Pulmonary artery endothelial cell (primary cell): ENCODE measurements at places on chromosomes 4 and X.

DNA sequence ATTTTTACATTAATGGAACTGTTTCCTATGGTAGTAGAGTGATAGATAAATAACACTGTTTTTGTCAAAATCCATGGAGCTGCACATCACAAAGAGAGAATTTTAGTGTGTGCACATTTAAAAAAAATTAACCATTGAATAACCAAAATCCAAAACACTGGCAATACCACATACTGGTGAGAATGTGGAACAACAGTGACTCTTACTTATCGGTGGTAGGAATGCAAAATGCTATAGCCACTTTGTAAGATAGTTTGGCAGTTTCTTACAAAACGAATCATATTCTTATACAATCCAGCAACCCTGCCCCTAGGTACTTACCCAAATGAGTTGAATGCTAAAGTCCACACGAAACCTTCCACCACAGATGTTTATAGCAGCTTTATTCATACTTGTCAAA lies 229.6 kb upstream of the GPR101 start:
- DNase-seq = no peak

DNA sequence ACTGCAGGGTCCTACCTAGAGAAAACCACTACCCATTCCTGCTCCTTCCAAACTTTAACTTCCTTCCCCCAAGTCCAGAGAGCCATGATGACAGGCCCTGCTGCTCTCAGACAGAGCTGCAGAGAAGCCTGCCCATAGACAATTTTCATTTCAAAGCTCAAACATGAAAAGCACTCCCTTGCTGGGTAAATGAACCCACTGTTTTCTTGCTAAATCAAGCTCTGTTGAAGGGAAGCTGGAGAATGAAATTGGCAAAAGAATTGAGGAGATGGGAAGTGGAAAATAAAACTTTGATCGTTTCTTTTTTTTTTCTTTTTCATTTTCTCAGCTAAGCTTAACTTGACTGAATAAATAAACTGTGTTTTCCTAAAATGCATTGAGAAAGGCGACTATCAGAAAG lies 331.1 kb upstream of the CPEB2 start:
- no peak for DNase-seq

DNA sequence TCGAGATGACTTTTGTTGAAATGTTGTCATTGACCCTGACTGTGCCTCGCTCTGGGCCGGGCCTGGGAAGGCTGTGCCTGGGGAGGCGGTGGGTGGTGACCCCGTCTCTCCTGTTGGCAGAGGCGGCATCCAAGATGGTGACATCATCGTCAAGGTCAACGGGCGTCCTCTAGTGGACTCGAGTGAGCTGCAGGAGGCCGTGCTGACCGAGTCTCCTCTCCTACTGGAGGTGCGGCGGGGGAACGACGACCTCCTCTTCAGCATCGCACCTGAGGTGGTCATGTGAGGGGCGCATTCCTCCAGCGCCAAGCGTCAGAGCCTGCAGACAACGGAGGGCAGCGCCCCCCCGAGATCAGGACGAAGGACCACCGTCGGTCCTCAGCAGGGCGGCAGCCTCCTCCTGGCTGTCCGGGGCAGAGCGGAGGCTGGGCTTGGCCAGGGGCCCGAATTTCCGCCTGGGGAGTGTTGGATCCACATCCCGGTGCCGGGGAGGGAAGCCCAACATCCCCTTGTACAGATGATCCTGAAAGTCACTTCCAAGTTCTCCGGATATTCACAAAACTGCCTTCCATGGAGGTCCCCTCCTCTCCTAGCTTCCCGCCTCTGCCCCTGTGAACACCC lies 36.4 kb downstream of the HTRA3 start:
- DNase-seq = no peak

DNA sequence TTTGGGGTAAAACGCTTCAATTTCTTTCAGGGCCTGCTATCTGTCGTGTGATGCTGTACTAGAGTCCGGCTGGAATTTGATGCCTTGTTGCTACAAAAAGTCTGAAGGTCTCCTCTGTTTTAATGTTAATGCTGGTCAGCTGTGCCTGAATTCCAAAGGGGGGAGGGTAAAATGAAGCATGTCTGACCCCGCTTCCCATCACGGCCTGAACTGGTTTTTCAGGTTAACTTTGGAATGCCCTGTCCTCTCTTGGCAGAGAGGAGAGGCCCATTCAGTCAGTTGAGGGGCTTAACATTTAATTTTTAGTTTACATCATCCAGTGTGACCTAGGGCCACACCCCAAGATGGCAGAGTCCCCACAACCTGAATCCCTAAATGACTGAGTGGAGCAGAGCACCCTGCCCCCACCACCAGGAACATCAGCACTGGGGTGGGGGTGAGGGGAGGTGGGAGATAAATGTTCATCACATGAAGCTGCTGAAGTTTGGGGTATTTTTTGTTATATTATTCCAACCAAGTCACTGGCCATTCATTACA lies 47.9 kb upstream of the GPR78 start:
- DNase-seq = no peak

DNA sequence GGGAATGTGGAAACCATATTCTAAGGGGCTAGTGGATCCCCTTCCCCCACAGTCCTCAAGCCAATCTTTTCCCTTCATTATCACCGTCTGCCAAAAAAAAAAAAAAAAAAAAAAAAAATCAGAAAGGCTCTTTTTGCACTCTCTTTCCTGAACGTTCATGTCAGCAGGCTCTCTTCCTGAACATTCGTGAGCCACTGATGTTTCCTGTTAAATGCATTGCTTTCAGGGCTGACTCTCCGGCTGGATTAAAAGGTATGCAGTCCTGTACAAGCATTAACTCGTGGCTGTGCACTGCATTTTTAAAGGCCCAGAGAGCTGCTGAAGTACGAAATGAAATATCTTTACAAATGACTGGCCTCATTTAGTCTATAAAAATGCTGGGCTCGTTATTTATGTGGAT lies 34.0 kb upstream of the TSPAN5 start:
- DNase-seq = peak; percentile 63

DNA sequence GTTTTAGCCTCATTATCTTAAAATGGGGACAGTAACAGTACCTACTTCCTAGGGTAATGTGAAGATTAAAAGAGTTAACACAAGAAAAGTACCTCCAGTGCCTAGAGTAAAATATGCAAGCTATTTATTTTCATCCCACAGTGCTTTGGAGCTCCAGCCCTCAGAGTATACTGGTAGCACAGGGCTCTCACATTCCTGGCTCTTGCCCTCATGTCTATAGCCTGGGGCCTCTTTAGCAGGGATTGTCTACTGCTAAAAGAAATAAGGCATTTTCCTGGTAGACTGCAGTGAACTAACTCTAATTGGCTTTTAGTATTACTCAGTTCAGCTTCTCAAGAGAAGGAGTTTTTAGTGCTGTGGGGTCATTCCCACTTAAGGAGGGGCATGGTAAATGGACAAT lies 60.8 kb downstream of the RRAGB start:
- DNase-seq = no peak

DNA sequence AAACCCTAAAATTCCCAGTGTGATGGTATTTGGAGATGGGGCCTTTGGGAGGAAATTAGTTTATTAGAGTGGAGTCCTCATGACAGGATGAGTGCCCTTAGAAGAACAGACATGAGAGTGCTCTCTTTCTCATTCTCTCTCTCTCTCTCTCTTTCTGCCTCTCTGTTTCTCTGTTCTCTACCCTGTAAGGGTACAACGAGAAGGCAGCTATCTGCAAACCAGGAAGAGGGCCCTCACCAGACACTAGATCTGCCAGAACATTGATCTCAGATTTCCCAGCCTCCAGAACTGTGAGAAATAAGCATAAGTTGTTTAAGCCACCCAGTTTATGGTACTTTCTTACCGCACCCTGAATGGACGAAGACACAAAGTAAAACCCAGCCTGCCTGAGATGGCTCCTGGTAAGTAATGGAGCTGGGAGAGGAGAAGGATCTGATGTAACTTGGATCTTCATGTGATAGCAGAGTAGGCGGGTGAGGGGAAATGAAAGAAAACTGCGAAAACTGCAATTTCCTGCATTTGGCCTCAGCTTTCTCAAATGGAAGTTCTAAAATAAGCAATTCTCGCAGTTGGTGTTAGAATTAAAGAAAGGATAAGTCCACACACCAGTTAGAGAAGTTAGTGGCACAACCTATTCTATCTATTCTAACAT lies 8.7 kb upstream of the CDS1 start:
- DNase-seq = no peak

DNA sequence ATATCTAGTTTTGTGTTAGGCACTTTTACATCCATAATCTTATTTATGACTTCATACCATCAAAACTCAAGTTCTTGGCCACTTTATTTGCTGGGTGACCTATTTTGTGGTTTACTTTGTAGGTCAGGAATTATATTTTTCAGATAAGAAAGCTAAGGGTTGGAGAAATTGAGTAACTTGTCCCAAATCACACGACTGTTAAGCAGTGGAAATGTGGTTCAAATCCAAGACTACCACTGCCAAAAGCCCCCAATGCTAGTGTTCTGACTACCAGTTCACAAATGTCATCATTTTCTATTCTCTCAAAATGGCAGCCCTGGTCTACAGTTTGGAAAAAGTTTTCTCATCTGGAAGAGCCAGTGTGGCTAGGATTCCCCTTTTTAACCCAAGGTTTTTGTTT lies 74.6 kb downstream of the OPHN1 start:
- no peak for DNase-seq

DNA sequence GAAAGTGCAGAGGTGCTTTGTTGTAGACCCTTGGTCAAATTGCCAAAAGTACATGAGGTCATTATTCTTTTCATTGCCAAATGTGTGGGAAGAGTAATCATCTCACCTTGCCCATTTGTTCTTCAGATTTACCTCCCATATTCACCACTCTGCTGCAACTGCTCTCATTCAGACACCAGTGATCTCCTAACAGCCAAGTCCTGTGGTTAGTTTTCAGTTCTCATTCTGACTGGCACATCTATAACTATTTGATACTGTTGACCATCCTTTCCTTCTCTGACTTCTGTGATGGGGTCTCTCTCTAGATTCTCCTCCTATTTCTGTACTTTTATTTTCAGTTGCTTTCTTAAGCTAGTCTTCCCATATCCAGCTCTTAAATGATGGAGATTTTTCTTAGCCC lies 39.8 kb downstream of the GRIA3 start:
- no peak for DNase-seq

GRCh38 chr4:42489095-42489494 lies 91.8 kb downstream of the SHISA3 start:
- DNase-seq = no peak

GRCh38 chrX:72630185-72630584 lies 57.5 kb upstream of the HDAC8 start:
- DNase-seq = no peak

DNA sequence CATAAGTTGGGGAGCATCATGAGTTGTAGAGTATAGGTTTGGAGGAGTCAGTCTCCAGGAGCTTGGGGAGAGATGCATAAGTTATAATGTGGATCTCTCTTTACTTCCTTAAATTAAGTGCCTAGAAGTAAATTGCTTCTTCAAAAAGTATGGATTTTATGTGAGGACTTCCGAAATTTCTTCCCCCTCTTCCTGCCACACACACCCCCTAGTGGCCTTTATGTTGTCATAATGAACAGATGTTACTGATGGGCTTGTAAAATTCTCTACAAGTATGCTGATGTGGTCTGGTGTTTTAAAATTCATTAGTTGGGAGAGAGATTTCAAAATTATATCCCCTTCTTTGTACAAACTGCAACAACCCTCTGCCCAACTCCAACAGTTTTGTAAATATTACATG lies 2.3 kb upstream of the METTL14 start:
- no peak for DNase-seq

DNA sequence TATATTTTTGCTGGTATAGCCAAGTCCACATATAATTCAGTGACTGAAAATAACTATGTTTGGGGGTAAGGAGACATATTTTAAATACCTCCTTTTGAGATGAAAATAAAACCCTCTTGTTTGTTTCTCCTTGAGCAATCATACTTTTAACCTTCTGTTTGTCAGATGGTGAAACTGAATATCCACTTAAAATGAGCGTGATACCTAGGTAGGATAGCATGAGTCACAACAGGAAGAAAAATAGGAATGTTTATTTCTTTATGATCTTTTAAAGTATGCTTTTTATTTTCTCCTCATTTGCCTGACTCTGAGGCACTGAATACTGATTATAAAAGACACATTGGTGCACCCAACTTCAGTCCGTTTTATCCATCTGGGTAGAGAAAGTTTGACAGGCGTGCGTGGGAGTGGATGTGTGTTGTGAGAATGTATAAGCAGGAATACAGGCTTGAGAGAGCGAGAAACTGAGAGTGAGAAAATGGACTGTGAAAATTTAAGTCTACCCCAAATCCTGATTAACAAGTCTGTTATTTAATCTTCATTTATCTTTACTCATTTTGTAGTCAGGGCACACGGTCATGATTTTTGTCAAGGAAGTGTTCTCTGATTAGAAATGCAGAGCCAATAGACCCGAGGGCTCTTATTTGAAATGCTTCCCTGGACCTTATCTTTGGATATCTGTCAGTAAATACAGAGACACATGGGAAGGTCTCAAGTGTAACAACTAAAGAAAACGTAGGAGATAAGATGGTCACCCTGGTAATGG lies 62.1 kb upstream of the ANTXR2 start:
- no peak for DNase-seq

GRCh38 chrX:27619459-27619858 lies 29.3 kb downstream of the DCAF8L2 start:
- peak; percentile 80 for DNase-seq

GRCh38 chrX:8846266-8846665 lies 45.1 kb upstream of the FAM9A start:
- DNase-seq = no peak

- no peak for DNase-seq
Measured at GRCh38 chr4:81093720-81094401, 63.4 kb downstream of the BMP3 start.

DNA sequence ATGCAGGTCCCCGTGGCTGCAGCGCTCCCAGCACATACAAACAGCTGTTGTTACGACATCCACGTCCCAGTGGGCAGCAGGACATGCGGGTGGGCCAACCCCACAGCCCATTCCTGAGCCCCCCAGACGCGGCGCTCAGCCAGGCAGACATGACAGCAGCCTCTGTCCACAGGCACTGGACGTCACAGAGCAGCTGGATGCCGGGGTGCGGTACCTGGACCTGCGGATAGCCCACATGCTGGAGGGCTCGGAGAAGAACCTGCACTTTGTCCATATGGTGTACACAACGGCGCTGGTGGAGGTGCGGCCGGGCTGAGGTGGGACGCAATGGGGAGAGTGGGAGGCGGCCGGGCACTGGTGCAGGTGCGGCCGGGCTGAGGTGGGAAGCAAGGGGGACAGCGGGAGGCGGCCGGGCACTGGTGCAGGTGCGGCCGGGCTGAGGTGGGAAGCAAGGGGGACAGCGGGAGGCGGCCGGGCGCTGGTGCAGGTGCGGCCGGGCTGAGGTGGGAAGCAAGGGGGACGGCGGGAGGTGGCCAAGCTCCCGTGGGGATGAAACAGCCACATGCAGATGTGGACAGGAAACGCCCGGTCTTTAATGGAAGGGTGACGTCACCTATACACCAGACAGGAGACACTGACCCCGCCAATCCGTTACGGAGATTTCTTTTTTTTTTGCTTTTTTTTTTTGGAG lies 9.4 kb downstream of the PLCXD1 start:
- DNase-seq = no peak

- DNase-seq = no peak
Measured at GRCh38 chr4:139050446-139050845, 34.9 kb downstream of the NOCT start.

DNA sequence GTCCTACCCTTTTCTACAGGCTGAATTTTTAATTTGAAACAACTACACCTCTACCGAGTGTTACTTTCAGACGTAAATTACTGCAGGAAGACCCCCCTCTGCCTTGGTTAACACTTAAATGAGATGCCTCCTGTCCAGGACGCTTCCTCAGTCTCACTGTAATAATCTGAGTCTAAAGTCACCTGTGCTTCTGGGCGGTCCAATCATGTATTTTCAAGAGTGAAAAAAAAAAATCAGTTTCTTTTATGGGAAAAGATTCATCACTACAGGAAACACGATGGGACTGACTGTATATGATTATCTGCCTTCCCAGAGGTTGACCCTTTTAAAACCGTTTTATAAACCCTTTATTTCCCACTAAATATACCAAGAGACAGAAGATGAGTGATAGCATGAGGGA lies 776 bp downstream of the RBM47 start:
- no peak for DNase-seq
